CD4-positive, alpha-beta memory T cell (primary cell): ENCODE measurements at places on chromosomes 2 and 18. TPM values are rescaled to one million over a fixed set of nuclear protein-coding genes. Genes with fewer than 3 reads are reported as not detected.

GRCh38 chr2:149329489-149330126 lies 779 bp upstream of the LYPD6 start:
- no peak for DNase-seq
- no peaks in the 10 kb centered on the region for H3K4me1 ChIP-seq
- peaks cover 5% of the 10 kb centered on the region for H3K27me3 ChIP-seq

DNA sequence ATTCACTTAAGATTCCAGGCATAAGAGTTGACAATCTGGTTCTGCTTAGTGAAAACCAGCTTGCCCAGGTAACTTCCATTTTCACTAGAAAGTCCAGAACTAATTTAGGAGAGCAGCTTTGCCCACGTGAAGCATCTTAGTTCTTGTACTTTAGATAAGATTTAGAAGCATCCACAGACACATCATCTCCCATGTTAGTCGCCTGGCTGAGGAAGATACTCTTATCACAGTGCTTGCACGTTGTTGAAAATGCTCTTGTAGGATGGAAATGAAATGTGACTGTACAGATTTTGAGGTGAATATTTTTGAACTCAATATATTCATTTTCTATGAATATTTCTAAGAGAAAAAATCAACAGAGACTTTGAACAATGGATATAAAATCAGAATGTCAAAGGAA lies 159.7 kb downstream of the SOCS6 start:
- no peaks in the 10 kb centered on the region for H3K27me3 ChIP-seq
- no peaks in the 10 kb centered on the region for H3K4me1 ChIP-seq
- H3K4me3 ChIP-seq = no peak overlapping the region
- no peak for DNase-seq
- no peak overlapping the region for H3K27ac ChIP-seq

- H3K4me1 ChIP-seq = no peaks in the 10 kb centered on the region
- no peaks in the 10 kb centered on the region for H3K36me3 ChIP-seq
- no peak overlapping the region for H3K27ac ChIP-seq
- H3K4me3 ChIP-seq = no peak overlapping the region
- no peak for DNase-seq
- H3K27me3 ChIP-seq = no peaks in the 10 kb centered on the region
These were observed 18.2 kb downstream of the RPL37A start for GRCh38 chr2:216516730-216517350.

The CYP26B1 gene
- not detected for total RNA-seq

DNA sequence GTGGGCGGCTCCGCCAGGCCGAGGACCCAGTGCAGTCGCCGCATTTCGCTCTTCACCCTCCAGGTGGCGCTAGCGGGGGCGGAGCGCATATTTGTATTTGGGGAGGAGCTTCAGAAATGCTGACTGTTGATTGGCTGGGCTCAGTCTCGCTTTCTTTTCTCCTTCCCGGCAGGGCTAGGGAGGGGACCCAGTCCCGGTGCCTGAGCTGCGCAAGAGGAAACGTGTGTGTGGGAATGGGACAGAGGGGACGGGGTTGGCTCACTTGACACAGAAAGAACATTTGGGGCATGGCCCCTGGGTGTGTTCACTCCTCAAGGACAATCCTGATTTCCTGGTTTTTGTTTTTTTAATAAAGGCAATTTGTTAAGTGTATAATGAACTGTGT lies 20.3 kb upstream of the DNMT3A start:
- DNase-seq = peak; percentile 93
- no peaks in the 10 kb centered on the region for H3K36me3 ChIP-seq
- H3K4me1 ChIP-seq = peaks cover 11% of the 10 kb centered on the region
- peak overlapping the region; percentile 70 for H3K4me3 ChIP-seq
- H3K27me3 ChIP-seq = no peaks in the 10 kb centered on the region

DNA sequence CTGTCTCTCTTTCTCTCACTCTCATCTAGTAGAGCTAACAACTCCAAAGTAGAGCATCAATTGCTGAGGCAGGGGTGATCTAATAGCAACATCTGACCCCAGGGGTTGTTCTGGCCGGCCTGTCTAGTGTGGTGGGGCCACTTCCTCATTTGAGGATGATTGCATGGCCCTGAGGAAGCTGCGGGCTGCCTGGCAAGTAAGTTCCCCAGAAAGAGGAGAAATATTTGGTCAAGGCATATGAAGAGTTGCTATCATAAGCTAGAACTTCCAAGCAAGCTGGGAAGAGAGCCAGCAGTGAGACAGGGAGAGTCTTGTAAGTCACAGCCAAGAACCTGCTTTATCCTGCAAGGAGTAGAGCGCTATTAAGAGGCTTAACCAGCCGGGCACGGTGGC lies 50.8 kb upstream of the TMEM87B start:
- DNase-seq = no peak
- H3K36me3 ChIP-seq = no peaks in the 10 kb centered on the region
- H3K27me3 ChIP-seq = no peaks in the 10 kb centered on the region
- H3K4me1 ChIP-seq = no peaks in the 10 kb centered on the region
- no peak overlapping the region for H3K27ac ChIP-seq

DNA sequence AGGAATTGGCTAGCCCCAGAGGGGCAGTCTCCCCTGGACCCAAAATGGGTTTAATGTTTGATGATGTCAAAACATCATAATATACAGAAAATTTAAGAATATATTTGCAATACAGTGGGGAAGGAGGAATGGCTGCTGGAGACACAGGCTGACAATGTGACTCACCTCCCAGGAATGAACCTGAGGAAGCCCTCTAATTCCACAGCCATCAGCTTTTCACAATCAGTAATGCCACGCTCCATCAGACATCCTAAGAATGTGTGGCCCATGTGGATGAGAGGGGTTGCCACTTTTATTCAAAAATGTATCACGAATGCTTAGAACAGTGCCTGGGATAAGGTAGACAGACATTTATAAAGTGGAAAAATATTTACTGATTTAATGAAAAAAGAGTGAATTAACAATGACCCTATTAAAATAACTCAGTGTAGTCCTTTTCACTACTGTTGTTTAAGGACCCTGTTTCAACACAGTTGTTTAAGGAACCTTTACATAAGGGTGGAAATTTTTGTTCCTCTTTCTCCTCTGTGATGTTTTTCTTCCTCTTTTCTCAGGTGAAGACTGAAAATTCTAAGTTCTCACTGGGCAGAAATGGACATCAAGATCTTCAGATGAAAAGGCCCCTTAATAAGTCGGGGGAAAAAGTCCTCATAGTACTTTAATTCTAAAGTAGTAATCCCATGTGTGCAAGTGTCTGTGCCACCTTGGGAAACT lies 17.5 kb upstream of the TMEM163 start:
- H3K4me3 ChIP-seq = no peak overlapping the region
- no peak for DNase-seq
- H3K36me3 ChIP-seq = no peaks in the 10 kb centered on the region

GRCh38 chr2:5695654-5696403 lies 3.6 kb downstream of the SOX11 start:
- H3K36me3 ChIP-seq = no peaks in the 10 kb centered on the region
- H3K27ac ChIP-seq = no peak overlapping the region
- H3K27me3 ChIP-seq = no peaks in the 10 kb centered on the region

- H3K4me1 ChIP-seq = no peaks in the 10 kb centered on the region
- DNase-seq = no peak
- H3K27me3 ChIP-seq = no peaks in the 10 kb centered on the region
- H3K4me3 ChIP-seq = no peak overlapping the region
- H3K36me3 ChIP-seq = no peaks in the 10 kb centered on the region
These were observed 275.2 kb downstream of the AGAP1 start for GRCh38 chr2:235769046-235769445.

- H3K27me3 ChIP-seq = no peaks in the 10 kb centered on the region
- no peaks in the 10 kb centered on the region for H3K36me3 ChIP-seq
- H3K4me3 ChIP-seq = no peak overlapping the region
- no peak for DNase-seq
These were observed 303.5 kb downstream of the CDCA7 start for GRCh38 chr2:173657996-173658717.

- no peaks in the 10 kb centered on the region for H3K27me3 ChIP-seq
- no peaks in the 10 kb centered on the region for H3K36me3 ChIP-seq
- no peak overlapping the region for H3K4me3 ChIP-seq
- no peak for DNase-seq
- H3K27ac ChIP-seq = no peak overlapping the region
These were observed 294.5 kb downstream of the PRKCE start for GRCh38 chr2:45946023-45946422.

DNA sequence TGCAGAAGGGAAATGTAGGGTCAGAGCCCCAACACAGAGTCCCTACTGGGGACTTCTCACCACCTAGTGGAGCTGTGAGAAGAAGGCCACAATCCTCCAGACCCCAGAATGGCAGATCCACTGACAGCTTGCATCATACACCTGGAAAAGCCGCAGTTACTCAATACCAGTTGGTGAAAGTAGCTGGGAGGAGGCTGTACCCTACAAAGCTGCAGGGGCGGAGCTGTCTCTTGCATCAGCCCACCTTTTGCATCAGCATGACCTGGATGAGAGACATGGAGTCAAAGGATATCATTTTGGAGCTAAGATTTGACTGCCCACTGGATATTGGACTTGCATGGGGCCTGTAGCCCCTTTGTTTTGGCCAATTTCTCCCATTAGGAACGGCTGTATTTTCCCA lies 237.3 kb downstream of the CALCRL start:
- no peaks in the 10 kb centered on the region for H3K4me1 ChIP-seq
- no peak overlapping the region for H3K4me3 ChIP-seq
- no peak overlapping the region for H3K27ac ChIP-seq
- no peak for DNase-seq
- H3K36me3 ChIP-seq = no peaks in the 10 kb centered on the region

The BMPR2 gene
- total RNA-seq = 18.8 TPM

- DNase-seq = no peak
- H3K4me3 ChIP-seq = no peak overlapping the region
- H3K4me1 ChIP-seq = no peaks in the 10 kb centered on the region
- H3K27me3 ChIP-seq = no peaks in the 10 kb centered on the region
- no peaks in the 10 kb centered on the region for H3K36me3 ChIP-seq
These were observed 8.6 kb downstream of the OXER1 start for GRCh38 chr2:42755191-42755880.

GRCh38 chr2:203909974-203910373 lies 26.6 kb upstream of the ICOS start:
- H3K27ac ChIP-seq = no peak overlapping the region
- DNase-seq = no peak
- peaks cover 22% of the 10 kb centered on the region for H3K4me1 ChIP-seq
- no peaks in the 10 kb centered on the region for H3K36me3 ChIP-seq
- H3K27me3 ChIP-seq = no peaks in the 10 kb centered on the region

DNA sequence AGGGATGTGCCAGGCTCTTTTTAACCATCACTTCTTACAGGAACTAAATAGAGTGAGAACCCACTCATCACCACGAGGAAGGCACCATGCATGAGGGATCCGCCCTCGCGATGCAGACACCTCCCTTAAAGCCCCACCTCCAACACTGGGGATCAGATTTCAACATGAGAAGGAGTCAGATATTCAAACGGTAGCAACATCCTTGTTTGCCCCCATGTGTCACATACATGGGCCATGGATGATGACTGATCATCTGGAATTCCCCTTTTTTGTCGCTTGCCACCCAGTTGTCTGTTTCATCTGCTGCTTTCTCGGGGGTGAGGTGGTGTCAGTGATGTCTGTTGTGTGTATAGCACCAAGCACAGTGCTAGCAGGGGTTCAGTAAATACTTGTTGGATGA lies 57.9 kb downstream of the NCK2 start:
- peak; percentile 76 for DNase-seq
- no peaks in the 10 kb centered on the region for H3K36me3 ChIP-seq
- peaks cover 97% of the 10 kb centered on the region for H3K4me1 ChIP-seq
- peak overlapping the region; percentile 74 for H3K27ac ChIP-seq

DNA sequence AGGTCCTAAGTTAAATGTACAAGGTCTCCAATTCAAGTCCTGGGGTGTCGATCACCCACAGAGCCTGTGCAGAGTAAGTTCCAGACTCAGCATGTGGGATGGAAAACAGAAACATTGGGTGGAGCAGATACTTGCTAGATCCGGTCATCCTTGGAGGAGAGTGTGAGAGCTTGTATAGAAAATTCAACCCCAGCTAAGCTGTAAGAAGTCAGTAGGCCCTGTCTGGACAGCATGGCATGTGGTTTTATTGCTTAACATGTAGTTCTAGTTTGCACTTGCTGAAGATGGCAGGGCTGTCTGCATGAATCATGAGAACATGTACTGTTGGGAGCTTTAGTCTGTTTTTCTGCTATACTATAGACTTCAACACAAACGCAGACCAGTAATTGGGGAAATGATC lies 189.6 kb upstream of the RMP24 start:
- H3K27ac ChIP-seq = no peak overlapping the region
- H3K27me3 ChIP-seq = no peaks in the 10 kb centered on the region
- H3K4me1 ChIP-seq = no peaks in the 10 kb centered on the region
- DNase-seq = no peak
- H3K4me3 ChIP-seq = no peak overlapping the region
- no peaks in the 10 kb centered on the region for H3K36me3 ChIP-seq

- DNase-seq = no peak
- no peak overlapping the region for H3K27ac ChIP-seq
- no peaks in the 10 kb centered on the region for H3K27me3 ChIP-seq
These were observed 21.5 kb upstream of the ZNF532 start for GRCh38 chr18:58842978-58843687.

The RAB17 gene
- not detected for total RNA-seq

GRCh38 chr2:64797881-64798575 lies 144.3 kb upstream of the SERTAD2 start:
- H3K4me3 ChIP-seq = no peak overlapping the region
- no peaks in the 10 kb centered on the region for H3K27me3 ChIP-seq
- DNase-seq = no peak
- H3K36me3 ChIP-seq = no peaks in the 10 kb centered on the region
- no peak overlapping the region for H3K27ac ChIP-seq

GRCh38 chr18:23276451-23276850 lies 141.2 kb downstream of the CABLES1 start:
- no peaks in the 10 kb centered on the region for H3K4me1 ChIP-seq
- no peaks in the 10 kb centered on the region for H3K27me3 ChIP-seq
- no peak overlapping the region for H3K27ac ChIP-seq
- H3K4me3 ChIP-seq = no peak overlapping the region

DNA sequence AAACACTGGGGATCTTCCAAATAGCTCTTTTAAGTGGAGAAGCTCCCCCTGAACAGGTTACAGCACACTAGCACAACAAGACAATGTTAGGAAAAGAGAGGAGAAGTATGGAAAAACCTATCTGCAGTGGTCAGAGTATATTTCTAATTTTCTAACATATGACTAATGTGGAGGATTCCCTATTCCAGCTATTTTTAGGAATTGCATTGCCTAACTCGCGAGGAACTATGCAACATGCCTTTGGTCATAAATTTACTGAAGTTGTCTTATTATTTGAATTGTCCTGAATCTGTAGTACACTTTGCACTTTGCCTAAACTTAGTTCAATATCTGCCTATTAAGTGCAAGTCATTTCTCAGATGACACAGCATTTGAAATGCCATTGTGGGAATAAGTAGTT lies 381.4 kb downstream of the CCDC85A start:
- no peaks in the 10 kb centered on the region for H3K27me3 ChIP-seq
- H3K4me3 ChIP-seq = no peak overlapping the region
- DNase-seq = no peak
- no peaks in the 10 kb centered on the region for H3K36me3 ChIP-seq
- no peak overlapping the region for H3K27ac ChIP-seq
